ENCODE measurements at places on chromosomes 6 and 20. TPM values are rescaled to one million over a fixed set of nuclear protein-coding genes. Genes with fewer than 3 reads are reported as not detected.

Gene ZKSCAN8
- 28.6 TPM for total RNA-seq

Gene HLA-DOA
- 25.6 TPM for total RNA-seq

Gene HCRTR2
- not detected for total RNA-seq

Gene GRM1
- not detected for total RNA-seq

Gene GSTA3
- not detected for total RNA-seq

DNA sequence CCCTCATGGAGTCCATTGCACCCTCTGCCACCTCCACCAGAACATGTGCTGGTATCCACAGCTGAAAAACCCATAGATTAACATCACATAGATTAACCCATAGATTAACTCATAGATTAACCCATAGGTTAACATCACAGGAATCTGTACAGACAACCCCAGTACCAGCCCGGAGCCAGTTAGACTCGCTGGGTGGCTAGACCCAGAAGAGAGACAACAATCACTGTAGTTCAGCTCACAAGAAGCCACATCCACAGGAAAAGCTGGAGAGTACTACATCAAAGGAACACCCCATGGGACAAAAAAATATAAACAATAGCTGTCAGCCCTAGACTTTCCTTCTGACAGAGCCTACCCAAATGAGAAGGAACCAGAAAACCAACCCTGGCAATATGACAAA lies 25.1 kb downstream of the SERPINB9 start:
- no peak for DNase-seq

DNA sequence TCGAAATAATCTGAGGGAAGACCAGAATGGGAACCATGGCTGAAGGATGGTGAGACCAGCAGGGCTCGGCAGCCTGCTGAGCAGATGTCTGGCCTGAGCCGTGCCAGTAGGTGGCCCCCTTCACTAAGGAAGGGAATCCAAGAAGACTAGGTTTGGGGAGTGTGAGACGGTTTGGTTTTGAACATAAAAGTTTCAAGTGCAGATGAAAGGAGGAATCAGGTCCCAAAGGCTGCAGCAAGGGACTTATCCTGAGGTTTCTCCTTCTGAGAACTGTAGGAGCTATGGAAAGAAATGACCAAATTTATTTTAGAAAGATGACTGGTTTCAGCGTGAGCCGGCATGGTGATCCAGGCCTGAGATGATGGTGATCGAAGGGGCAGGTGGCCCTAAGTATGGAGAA lies 4.6 kb upstream of the OSER1 start:
- DNase-seq: peak; percentile 69

DNA sequence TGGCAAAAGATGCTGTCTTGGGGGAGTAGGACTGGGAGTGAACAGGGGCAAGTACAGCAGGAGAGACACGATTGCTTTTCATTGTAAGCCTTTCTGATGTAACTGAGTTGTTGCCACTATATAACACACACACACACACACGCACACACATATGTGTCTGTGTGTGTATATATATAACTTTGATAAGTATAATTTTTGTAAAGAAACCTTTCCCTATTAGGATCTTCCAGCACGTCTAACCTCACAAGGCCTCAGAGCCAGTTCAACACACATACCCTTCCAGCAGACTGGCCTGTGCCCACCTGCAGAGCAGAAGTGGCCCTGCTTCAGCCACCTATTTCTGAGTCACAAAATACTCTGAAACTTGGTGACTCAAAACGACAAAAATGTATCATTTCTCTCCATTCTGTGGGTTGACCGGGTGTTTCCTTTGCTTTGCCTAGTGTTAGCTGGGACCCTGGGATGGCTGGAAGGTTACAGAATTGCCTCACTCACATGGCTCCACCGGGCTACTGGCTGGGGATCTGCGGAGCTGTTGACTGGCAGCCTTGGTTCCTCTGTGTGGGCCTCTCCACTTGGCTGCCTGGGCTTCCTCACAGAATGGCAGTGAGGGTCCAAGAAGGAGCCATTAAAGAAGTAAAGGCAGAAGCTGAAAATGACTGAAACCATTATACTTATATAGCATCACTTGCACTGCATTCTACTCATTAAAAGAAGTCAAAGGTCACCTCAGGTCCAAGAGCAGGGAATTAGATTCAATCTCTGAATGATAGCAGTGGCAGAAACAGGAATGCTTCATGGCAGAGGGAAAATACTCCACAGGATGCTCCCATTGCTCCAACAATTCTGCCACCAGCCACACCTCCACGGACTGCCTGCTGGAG lies 126.4 kb downstream of the BANF2 start:
- no peak for DNase-seq

DNA sequence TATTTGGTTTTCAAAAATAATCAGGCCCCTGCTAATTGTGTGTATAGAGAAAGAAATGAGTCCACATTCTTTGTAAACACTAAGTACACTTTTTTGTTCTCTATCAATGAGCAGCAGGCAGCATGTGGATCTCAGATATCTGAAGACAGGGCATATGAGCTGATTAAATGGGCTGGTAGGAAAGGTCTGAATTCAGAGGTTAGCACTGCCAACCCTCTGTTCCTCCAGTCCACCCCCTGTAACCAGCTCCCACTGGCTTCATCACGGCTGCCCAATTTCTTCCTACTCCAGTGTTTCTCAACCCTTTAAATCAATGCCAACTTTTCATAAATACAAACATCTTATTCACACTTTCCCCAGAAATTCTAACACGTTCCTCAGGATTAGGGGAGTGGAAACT lies 128.5 kb downstream of the TPBG start:
- no peak for DNase-seq

GRCh38 chr20:48015943-48016723 lies 230.9 kb upstream of the SULF2 start:
- no peak for DNase-seq

DNA sequence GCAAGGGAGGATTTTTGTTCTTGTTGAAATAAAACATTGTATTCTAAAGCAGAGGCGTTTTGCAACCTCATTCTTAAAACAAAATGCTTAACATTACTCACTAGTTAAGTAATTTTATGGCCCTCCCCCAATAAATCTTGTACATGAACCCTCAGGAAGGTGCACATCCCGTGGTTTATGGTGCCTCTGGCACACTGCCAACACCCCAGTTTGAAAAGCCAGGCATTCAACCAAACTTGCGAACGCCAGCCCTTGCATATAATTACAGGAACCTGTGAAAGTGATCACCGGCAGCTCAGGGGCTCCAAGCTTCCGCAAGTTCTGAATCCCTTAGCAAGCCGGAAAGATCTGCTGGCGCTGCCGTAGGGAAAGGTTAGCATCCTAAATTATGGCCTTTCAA lies 1109.0 kb upstream of the FLRT3 start:
- no peak for DNase-seq

DNA sequence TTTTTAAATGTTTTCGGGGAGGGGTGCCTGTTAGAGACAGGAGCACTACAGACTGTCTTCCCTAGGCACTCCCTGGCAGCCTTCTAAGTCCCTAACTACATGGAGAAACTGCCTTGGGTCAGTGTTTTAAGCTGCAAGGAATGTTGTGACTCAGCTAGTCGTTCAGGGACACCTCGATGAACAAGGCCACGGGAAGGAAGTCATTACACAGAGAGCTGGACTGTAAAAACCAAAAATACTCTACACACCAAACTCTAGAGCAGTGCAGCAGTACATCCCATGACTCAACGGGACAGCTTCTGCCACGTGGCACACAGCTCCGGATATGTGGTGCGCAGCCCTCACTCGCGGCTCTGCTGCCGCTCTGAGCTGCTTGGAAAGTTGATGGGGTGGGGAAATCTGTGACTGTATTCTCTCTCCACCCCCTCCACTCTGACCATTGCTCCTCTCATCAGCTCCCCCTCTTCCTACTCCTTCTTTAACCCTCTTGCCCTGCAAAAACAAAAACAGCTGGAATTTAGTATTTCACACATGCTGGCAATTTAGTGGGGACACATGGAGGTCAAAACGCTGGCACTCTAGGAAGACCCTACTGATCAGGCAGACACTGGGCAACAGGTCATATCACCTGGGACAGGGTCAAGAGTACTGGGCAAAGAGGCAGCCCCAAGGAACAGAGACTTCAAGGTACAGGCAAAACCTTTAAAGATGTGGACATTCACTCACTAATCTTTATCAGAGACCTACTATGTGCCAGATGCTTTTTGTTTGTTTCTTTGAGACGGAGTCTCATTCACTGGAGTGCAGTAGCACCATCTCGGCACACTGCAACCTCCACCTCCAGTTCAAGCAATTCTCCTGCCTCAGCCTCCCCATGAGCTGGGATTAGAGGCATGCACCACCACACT lies 10.9 kb upstream of the LPIN3 start:
- DNase-seq: peak; percentile 77

DNA sequence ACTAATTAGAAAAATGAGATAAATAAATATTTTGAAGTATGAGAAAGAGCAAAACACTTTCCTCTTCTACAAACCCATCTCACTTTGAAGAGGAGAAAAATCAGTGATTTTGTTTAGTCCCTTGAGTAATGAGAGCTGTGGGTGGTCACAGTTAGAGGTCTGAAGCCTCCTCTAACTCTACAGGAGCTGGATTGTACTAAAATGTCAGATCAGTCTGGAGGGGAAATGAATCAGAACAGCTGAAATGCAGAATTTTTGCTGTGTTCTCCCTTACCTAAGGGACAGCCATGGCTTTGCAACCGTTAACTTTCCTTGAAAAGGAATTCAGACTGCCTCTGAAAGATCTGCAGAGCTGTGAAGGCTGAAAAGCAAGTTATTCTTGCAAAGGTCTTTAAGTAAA lies 11.4 kb upstream of the RFPL4B start:
- no peak for DNase-seq

- DNase-seq: no peak
Observed at GRCh38 chr6:121711472-121711871, 276.0 kb downstream of the GJA1 start.

DNA sequence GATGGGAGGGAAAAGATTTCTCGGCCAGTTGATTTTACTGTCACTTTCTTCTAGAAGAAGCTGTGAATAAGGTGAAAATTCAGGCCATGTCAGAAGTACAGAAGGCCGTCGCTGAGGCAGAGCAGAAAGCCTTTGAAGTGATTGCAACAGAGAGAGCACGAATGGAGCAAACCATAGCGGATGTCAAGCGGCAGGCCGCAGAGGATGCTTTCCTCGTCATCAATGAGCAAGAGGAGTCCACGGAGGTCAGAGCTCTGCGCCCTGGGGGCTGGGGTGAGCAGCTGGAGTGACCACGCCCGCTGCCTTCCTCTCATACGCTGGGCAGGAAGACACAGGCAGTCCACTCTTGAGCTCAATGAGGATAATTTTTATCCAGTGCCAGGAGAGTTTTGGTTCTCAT lies 21.8 kb upstream of the C20orf144 start:
- no peak for DNase-seq

- peak; percentile 92 for DNase-seq
Observed at GRCh38 chr20:34704177-34705007, at the start of gene TP53INP2. Gene TP53INP2, plus strand, starts transcription at chr20:34704344. Its CDS starts 4,396 bp downstream, at chr20:34708740.

GRCh38 chr20:16573001-16573965 lies at the start of gene KIF16B:
Gene KIF16B, minus strand, starts transcription at chr20:16573448. Its CDS starts 173 bp downstream, at chr20:16573275.
- peak; percentile 94 for DNase-seq

- DNase-seq: peak; percentile 65
Observed at GRCh38 chr6:52551483-52552277, 25.2 kb downstream of the TRAM2 start.

GRCh38 chr6:149636124-149636523 lies 12.4 kb downstream of the KATNA1 start:
- DNase-seq: no peak

- no peak for DNase-seq
Observed at GRCh38 chr6:40054186-40054585, 119.9 kb upstream of the MOCS1 start.
